ENCODE measurements at places on chromosomes 2 and 18.

DNA sequence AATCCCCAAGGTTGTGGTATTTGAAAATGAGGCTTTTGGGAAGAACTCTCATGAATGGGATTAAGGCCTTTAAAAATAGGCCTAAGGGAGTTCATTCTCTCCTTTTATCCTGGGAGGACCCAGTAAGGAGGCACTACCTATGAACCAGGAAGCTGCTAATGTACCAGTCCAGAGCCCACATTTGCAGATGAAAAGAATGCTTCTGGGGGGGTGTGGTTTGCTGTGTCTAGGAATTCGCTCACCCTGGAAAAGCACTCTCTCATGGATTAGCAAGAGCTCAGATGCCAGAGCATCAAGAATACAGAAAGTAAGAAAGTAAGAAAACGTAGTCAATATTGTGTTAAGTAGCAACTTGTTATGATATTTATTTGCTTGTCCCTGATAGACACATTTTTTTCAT, 785.7 kb upstream of the GYPC start:
- no peak for DNase-seq

DNA sequence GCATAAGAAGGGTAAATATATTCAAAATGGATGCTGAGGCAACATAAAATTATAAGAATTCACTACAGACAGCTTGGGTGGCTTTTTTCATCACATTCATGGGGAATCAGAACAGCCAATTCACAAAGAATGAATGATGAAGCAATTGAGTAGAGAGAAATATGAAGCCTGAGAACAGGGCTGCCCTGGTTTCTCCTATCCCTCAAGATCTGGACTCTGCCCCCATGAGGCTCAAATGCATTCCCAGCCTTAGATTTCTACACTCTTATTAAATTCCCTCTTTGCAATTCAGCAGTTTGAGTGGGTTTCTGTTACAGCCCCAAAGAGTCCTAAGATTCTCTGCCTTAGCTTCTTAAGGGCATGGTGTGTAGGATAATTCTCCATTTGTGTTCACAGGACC, 172.5 kb downstream of the MAIP1 start:
- no peak for DNase-seq

- no peak for DNase-seq
Observed at GRCh38 chr18:27478459-27478858, 293.4 kb upstream of the CHST9 start.

- DNase-seq: no peak
Observed at GRCh38 chr18:24502667-24503523, 42.5 kb downstream of the HRH4 start.

DNA sequence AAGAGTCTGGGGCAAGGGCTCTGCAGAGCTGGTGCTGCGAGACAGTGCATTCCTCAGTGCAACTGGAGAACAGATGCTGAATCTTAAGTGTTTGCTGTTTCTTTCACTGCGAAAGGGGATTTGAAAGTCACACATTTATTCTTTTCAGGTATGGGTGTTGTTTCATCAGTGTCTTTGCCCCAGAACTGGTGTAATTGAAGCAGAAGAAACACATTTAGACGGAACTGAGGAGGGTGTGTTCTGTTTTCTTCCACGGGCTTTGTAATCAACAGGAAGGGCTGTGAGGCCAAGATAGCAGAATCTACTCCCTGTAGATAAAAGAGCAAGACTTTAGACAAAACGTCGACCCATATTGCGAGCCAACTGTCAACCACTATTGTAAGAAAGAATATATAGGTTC, 151.9 kb downstream of the EPHA4 start:
- DNase-seq: no peak

DNA sequence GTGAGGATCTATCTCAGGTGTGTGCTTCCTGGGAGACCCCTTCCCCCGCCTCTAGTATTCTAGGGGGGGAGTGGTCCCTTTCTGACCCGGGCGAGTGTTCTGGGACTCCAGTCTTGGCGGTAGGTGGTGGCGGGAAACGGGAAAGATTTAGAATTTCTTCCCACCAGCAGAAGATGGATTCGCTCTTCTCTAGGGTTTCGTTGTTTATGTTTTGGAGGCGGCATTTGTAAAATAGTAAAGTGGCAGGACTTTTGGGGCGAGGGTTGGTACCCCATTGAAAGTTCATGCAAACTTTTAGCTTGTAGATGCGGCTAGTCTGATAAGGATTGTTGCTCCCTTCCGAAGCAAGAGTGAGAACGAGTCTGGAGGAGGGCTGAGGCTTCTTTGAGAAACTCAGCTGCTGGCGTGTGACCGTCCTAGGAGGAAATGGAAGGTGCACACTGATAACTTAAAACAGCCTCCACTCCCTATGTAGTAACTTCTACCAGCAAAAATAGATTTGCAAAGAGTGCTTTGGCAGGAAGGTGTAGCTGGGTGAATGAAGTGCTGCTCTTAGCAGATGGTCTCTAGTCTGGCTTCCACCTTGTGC, 412 bp downstream of the GPD2 start:
- no peak for DNase-seq

- DNase-seq: no peak
Observed at GRCh38 chr2:46410273-46411244, 68.8 kb upstream of the TMEM247 start.

DNA sequence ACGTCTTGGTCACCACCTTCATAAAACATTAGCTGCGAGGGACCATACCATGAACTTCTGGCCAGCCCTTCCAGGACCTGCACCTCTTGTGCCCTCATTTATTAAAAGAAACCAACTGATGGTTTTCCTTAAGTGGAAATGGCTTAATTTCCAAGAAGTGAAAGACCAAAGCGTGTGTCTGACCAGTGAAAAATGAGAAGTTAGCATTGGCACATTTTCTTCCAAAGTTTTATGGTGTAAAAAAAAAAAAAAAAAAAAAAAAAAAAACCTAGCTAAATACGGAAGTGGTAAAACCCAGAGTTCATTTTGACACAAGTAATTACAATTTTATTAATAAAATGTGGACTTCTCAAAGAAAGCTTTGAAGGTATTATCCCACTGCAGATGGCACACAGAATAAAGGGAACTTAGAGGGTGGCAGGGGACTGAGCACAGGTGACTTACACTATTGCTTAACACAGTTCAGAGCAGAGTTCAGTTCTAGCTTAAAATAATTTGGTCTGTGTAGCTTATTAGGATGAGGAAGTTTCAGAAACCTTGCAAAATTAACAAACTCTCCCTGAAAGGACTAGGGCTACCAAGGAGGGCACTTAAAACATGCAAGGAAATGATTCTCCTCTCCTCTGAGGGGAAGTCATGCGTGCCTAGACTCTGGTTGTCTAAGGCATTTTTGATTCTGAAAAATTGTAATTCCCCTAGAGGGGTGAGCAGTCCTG, 42.2 kb upstream of the EPG5 start:
- no peak for DNase-seq

DNA sequence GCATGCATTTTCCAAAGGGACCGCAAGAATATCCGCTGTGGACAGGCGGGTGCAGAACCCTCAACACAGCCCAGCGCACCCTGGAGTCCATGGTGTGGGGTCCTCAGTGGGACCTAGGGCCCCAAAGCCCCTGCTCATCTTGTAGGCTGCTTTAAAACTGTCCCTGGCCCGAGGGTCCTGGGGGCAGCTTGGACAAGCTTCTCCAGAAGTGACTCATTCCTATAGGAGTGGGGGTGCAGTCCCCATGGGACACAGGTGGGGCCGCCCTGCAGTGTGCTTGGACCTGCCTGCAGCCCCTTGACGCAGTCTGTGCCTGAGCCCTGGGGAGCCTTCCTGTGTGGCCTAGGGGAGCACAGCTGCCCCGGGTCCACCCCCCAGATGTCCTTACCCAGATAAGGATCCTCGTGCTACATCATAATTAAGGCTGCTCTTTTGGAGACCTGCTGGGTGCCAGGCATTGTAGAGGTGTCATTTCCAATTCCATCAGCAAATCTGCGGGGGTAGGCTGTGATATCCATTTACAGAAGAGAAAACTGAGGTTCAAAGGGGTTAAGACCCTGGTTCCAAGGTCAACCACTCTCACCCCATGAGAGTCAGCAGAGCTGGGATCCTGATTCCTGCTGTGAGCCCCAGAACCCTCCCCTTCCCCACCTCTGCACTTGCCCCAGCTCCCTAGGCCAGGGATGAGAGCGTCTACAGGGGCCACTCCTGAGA, 1.7 kb upstream of the HS6ST1 start:
- no peak for DNase-seq

DNA sequence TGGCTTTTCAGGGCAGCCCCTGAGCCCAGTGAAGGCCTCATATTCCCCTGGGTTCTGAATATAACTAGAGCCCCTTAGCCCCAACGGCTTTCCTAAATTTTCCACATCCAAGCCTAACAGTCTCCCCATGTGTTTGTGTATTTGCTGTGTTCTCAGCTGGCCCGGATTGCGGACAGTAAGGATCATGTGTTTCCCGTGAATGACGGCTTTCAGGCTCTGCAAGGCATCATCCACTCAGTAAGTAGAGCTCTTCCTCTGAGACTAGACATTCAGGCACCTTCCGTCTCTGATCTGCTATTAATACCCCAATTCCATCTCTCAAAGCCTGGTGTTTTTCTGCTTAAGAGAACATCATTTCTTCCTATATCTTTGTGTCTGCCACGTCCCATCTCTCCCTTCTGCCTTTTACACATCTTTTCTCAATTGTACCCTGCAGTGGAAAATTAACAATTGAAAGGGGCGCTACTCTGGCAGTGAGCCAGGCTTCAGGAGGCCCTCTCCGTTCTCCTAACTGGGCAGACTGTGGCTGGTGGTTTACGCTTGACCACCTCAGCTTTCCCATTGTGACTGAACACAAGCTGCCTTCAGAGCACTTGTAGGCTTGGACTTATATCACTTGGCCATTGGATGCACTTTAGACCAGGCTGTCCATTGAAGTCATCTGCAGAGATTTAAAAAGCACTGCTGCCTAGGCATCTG, 64.4 kb downstream of the ANTXR1 start:
- no peak for DNase-seq

DNA sequence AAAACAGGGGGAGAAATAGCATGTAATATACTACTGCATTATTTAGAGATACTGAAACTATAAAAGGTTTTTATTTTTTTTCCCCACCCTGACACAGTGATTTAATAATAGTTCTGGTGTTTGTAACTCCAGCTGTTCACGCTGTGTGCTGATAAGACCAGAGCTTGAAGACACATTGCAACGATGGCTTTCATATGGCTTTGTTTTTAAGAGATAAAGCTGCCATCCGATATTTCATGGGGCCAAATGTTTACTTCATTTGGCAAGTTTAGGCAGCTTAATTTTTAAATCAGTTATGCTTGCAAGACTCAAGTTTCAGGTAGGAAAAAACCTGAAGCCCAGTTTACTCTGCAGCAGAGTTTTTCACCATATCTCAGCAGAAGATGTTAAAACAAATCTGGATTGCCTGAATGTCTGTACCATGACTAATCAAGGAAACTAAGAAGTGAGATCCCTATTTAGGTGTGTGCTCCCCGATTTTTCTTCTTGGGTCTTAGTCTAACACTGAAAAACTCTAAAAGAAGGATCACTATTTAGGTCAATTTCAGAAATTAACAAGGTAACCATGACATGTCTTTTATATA, 508.6 kb downstream of the PARD3B start:
- DNase-seq: no peak

DNA sequence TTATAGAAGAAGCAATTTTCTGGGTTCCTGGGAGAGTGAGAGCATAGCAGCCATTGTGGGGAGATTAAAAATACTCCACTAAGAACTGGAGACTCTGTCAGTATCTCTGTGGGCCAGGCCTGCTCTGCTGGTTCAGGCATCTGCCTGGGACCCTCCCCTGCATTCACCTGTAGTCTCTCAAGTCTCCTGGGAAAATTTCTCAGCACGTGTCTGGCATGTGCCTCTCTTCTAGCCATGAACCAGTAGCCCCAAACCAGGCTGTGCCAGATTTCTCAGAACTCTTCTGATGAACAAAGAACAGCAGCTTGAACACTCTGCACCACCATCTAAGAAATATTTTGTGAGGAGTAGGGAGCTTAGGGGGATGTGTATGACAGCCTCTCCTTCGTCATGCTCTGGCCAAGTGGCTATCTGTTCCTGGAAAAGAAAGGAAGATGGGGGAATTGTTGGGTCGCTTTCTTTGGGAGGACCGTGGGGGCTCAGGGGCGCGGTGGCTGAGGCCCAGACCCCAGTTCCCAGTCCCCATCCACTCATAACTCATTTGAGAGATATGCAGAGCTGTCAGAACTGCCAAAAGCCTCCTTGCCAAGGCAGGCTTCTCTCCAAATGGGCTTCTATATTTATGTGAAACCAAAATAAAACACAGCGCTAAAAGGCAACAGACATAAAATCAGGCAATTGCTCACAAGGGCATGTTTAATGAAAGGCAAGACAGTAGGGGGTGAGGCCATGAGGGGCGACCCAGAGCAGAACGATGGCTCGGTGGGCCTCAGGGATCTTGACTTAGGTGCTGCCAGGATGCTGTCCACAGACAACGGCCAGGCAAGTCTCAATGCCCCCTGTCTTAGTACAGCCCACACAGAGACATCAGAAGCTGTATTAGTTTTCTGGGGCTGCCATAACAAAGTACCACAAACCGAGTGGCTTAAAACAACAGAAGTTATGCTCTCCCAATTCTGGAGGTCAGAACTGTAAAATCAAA, 114.7 kb upstream of the TNP1 start:
- DNase-seq: no peak

DNA sequence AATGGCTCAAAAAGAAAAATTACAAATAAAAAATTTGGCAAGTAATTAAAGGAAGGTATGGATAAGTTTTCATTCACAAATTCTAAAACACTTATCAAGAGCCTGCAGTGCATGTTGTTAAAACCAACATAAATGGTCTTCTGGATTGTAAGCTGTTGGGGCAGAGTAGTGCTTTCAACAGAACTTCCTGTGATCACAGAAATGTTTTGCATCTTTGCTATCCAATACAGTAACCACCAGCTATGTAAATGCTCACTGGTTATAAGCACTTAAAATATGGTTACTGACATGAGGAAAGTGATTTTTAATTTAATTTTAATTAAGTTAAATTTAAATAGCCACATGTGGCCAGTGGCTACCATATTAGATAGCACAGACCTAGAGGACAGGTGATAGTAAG, 133.1 kb downstream of the NBAS start:
- DNase-seq: no peak
